Hindlimb muscle (tissue), 1 donor: ENCODE measurements at places on chromosomes 3 and 15. TPM values are rescaled to one million over a fixed set of nuclear protein-coding genes. Genes with fewer than 3 reads are reported as not detected.
A peak's percentile ranks its signal among the peaks of the same experiment; 100 is the strongest.

GRCh38 chr3:129317014-129317771, 38.5 kb downstream of the HMCES start:
- DNase-seq: no peak

DNA sequence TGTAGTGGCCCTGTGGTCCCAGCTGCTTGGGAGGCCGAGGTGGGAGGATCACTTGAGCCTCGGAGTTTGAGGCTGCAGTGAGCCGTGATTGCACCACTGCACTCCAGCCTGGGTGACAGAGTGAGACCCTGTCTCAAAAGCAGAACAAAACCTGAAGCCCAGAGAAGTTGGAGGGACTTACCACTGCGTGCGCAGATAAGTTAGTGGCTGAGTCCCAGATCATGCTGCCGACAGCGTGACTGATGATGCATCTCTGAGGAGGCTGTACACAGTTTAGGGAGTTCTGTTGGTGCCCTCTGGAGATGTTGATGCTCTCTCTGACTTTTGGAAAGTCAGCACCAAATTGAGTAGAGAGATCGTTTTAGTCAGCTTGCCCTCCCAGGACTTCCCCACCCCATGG, 15.8 kb upstream of the ABTB1 start:
- DNase-seq: no peak

DNA sequence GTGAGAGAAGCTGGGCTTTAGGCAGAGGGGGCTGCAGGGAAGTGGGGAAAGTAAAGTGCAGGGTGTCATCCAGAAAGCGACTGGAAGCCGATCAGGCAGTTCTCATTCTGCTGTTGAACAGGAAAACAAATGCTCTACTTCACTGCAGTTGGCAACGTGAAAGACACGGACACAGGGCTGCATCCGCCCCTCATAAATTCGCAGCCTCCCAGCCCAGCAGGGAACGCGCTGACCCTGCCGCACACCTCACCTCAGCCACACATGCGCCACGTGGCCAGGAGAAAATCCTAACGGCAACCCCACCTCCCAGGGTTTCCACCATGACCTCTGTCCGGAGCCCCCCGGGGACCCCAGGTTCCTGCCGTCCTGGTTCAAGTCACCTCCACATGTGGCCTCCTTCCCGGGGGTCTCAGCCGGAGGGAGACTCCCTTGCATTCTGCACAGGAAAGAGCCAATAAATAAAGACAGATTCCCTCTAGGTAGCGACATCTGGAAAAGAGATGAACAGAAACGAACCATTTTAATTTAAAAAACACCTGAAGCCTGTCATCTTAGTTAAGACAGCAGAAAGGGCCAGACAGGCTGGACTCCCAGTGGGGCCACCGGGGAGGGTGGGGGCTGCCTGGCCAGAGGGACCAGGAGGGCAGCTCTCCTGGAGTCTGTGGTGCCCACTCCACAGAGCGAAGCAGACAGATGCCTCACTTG, 118.7 kb downstream of the TMEM266 start:
- peak; percentile 70 for DNase-seq

- DNase-seq: no peak
Observed at GRCh38 chr3:10023587-10024310, 2.5 kb upstream of the FANCD2 start.

DNA sequence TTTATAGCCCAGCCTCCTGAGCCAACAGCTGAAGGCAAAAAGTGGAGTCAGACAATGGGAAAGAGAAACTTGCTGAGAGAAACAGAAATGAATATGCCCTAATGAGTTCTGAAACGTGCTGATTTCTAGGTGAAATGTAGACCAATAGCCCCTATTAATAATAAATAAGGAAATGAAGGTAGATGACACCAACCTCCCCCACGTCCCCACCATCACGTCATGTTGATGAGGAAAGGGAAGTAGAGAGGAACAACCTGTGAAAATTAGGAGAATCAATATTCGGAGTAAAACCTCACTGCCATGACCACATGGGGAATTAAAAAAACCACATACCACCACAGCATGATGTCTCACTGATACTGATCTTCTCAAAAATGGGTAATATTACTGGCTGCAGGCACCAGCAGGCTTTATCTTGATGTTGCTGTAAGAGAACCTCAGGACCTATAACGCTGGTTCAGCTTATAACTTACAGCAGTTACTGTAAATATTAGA, 64.0 kb downstream of the KAT2B start:
- DNase-seq: no peak

DNA sequence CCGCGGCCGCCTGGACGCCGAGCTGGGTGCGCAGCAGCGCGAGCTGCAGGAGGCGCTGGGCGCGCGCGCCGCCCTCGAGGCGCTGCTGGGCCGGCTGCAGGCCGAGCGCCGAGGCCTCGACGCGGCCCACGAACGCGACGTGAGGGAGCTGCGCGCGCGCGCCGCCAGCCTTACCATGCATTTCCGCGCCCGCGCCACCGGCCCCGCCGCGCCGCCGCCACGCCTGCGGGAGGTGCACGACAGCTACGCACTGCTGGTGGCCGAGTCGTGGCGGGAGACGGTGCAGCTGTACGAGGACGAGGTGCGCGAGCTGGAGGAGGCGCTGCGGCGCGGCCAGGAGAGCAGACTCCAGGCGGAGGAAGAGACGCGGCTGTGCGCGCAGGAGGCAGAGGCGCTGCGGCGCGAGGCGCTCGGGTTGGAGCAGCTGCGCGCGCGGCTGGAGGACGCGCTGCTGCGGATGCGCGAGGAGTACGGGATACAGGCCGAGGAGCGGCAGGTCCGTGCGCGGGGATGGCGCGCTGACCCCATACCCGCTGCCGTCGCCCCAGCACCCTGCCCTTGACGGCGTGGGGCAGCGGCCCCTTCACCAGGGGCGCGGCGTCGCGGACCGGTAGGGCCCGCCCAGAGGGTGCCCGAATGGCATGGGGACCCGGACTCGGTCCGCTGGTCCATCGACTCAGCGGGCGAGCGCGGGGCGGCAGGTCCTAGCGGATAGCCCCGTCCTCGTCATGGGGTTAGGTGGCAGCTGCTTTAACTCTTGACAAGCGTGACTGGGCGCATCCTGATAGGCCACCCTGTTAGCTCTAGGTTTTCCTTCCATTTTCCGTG, 848 bp downstream of the SYNM start:
- peak; percentile 74 for DNase-seq

MUC13 gene
- not detected for polyA plus RNA-seq

NTRK3 gene
- polyA plus RNA-seq: 3.2 TPM
